Left lung (tissue), 14 donors: ENCODE measurements at places on chromosomes 4 and X. TPM values are rescaled to one million over a fixed set of nuclear protein-coding genes. Genes with fewer than 3 reads are reported as not detected.

The FAM184B gene
- 0.18 TPM for polyA plus RNA-seq

The NDP gene
- polyA plus RNA-seq, result 0.49 TPM

GRCh38 chrX:110086916-110087484 lies 84.1 kb downstream of the TMEM164 start:
- DNase-seq, result no peak

GRCh38 chr4:88892646-88893045 lies 164.3 kb downstream of the FAM13A start:
- DNase-seq, result no peak

- DNase-seq, result peak; percentile 22
Observed at GRCh38 chrX:37350034-37350365, 836 bp downstream of the PRRG1 start.

DNA sequence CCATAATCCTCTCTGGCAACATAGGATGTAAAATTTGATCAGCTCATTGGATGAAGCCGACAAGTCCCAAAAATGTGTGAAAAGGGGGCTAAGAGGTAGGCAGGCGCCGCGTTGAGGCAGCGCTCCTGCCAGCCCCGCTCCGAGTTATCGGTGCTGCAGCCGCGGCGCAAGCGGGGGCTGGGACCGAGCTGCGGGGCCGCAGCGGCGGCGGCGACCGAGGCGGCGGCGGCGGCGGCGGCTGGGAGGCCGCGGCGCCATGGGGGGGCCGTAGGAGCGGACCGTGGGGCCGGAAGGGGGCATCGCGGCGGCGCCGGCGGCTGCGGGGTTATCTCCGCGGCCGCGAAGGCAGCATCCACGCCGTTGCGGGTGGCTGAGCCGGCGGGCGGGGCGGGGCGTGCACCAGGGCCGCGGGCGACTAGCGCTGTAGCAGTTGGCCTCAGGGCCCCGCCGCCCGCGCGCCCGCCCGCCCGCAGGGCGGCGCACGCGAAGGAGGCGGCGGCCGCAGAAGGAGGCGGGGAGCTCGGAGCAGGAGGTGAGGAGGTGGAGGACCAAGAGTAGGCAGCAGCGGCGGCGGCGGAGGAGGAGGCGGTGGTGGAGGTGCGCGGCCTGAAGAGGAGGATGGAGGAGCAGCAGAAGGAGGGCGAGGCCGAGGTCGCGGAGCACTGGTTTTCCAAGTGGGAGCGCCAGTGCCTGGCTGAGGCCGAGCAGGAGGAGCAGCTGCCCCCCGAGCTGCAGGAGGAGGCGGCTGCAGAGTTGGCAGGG lies 126.0 kb upstream of the CXorf66 start:
- no peak for DNase-seq

DNA sequence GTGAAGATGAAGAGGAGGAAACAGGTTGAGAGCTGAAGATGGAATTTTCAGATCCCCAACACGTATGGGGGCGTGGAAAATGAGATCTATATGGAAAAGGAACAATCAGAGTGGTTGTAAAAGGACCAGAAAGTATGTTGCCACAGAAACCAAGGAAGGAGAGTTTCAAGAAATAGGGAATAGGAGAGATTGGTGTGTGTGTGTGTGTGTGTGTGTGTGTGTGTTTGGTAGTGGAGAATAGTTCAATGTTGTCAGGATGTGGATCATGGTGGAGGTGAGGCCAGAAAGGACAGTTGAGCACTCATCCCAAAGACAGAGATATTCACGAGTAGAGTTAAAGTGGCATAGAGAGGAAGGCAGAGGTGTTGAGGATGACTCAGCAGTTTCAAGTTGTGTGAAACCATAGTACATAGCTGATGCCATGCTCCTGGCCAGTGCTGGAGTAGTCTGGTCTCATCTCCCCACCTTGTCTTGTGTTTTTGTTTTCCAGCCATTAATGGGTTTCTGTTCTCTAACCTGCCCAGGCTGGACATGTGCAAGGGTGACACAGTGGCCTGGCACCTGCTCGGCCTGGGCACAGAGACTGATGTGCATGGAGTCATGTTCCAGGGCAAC lies 36.1 kb downstream of the HEPH start:
- DNase-seq, result no peak

- DNase-seq, result no peak
Observed at GRCh38 chrX:76202471-76202870, 29.6 kb downstream of the PBDC1 start.
